CD4-positive, alpha-beta T cell (primary cell): ENCODE measurements at places on chromosomes 16 and 17.
A peak's percentile ranks its signal among the peaks of the same experiment; 100 is the strongest.

GRCh38 chr16:381012-381788, 578 bp downstream of the PGAP6 start:
- H3K27ac ChIP-seq = peak overlapping the region; percentile 64
- peak overlapping the region; percentile 73 for H3K4me3 ChIP-seq
- H3K4me1 ChIP-seq = peaks cover 53% of the 10 kb centered on the region
- no peak for DNase-seq
- H3K36me3 ChIP-seq = peaks cover 15% of the 10 kb centered on the region

- H3K4me3 ChIP-seq = no peak overlapping the region
- DNase-seq = no peak
- H3K36me3 ChIP-seq = no peaks in the 10 kb centered on the region
- no peaks in the 10 kb centered on the region for H3K4me1 ChIP-seq
- no peaks in the 10 kb centered on the region for H3K27me3 ChIP-seq
Observed at GRCh38 chr16:78309763-78310162, 210.3 kb downstream of the WWOX start.

- no peak overlapping the region for H3K4me3 ChIP-seq
- H3K27ac ChIP-seq = no peak overlapping the region
- H3K36me3 ChIP-seq = no peaks in the 10 kb centered on the region
- no peaks in the 10 kb centered on the region for H3K27me3 ChIP-seq
- H3K4me1 ChIP-seq = peaks cover 34% of the 10 kb centered on the region
Observed at GRCh38 chr16:20905576-20905975, 5.0 kb downstream of the LYRM1 start.

- peaks cover 10% of the 10 kb centered on the region for H3K27me3 ChIP-seq
- H3K27ac ChIP-seq = no peak overlapping the region
- H3K36me3 ChIP-seq = no peaks in the 10 kb centered on the region
- H3K4me1 ChIP-seq = peaks cover 45% of the 10 kb centered on the region
- peak; percentile 94 for DNase-seq
- H3K4me3 ChIP-seq = peak overlapping the region; percentile 71
Observed at GRCh38 chr16:31476303-31477219, 4.6 kb downstream of the TGFB1I1 start.

- peaks cover 3% of the 10 kb centered on the region for H3K27me3 ChIP-seq
- no peak for DNase-seq
- no peak overlapping the region for H3K4me3 ChIP-seq
- H3K36me3 ChIP-seq = no peaks in the 10 kb centered on the region
Observed at GRCh38 chr16:86848821-86849220, 270.5 kb downstream of the FOXL1 start.

DNA sequence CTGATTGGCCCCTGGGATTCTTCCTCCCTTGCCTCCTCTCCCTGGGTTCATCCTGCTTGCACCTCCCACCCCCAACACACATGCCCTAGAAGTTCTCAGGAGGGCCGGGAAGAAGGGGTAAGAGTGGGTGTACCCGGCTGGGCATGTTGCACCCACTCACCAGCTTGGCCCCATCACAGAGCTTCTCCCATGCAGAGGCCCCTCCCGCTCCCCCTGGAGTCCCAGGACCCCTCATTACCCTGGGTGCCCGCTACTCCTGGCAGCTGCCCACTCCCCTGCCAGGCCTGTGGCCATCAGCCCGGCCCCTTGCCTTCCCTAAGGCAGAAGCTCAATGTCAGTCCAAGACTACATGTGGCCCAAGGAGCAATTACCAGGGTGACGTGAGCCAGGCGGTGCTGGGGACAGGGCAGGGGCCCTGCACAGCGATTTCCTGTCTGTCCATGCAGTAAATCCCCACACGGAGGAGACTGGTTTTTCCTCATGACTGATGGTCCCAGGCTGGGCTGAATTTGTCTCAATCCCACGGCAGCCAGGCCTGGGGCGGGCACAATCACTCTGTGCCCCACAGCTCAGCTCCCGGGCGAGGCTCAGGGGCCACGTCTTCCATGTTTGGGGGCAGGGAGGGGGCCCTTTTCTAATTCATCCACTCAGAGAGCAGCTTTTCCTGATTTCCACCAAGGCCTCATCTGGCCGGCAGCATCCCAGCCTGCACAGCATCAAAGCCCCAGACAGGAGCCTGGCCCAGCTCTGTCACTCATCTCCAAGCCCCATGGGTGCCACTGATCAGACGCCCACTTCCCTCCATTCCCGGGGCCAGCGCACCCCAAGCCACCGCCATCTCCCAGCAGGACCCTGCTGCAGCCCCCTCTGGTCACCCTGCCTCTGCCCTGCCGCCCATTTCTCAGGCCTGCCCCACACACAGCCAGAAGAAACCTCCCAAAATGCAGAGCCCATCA, 234.7 kb downstream of the KATNIP start:
- no peaks in the 10 kb centered on the region for H3K27me3 ChIP-seq
- DNase-seq = no peak
- no peak overlapping the region for H3K27ac ChIP-seq
- H3K36me3 ChIP-seq = no peaks in the 10 kb centered on the region

- H3K36me3 ChIP-seq = no peaks in the 10 kb centered on the region
- H3K4me1 ChIP-seq = peaks cover 8% of the 10 kb centered on the region
- peak within 1 kb of the TSS; percentile 27 for H3K4me3 ChIP-seq
- DNase-seq = peak; percentile 27
- H3K27ac ChIP-seq = no peak within 1 kb of the TSS
- peaks cover 5% of the 10 kb centered on the region for H3K27me3 ChIP-seq
Observed at GRCh38 chr16:22161999-22162655, at the start of gene SDR42E2. TSS of gene SDR42E2 (plus strand) at chr16:22162506. CDS start at chr16:22165583, 3,077 bp downstream.

GRCh38 chr16:56022818-56023217, 147.6 kb upstream of the CES5A start:
- no peaks in the 10 kb centered on the region for H3K36me3 ChIP-seq
- H3K27me3 ChIP-seq = no peaks in the 10 kb centered on the region
- H3K4me1 ChIP-seq = no peaks in the 10 kb centered on the region
- no peak for DNase-seq
- no peak overlapping the region for H3K4me3 ChIP-seq

- H3K27me3 ChIP-seq = no peaks in the 10 kb centered on the region
- H3K4me3 ChIP-seq = no peak overlapping the region
- H3K27ac ChIP-seq = no peak overlapping the region
- no peaks in the 10 kb centered on the region for H3K4me1 ChIP-seq
Observed at GRCh38 chr17:12047681-12048376, 27.2 kb downstream of the MAP2K4 start.

DNA sequence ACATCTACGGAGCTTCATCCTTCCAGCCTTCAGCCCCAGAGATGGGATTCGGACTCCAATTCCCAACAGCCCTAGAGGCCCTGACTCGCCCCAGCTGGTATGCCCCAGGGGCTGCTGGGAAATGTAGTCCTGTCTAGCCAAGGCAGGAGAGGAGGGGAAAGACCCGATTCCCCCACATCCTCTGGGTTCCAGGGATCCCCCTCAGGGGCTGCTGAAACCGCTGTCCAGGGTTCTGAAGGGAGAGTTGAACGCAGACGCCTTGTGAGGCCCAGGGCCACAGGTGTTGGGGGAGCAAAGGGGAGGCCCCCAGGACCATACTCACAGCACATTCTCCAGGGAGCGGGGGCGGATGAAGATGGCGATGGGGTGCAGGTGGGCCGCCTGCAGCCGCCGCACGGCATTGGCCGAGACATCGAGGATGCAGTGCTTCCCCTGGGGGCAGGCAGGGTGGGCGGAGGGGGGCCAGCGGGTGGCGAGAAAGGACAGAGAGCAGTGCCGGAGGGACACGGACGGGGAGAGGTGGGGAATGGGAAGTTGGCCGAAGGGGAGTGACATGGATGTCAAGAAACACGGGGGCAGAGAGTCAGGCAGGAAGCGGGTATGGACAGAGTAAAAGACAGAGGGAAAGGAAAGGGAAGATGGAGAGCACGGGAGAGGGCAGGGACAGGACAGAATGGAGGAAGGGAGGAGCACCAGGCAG, 12.6 kb upstream of the ASGR1 start:
- no peak for DNase-seq
- peaks cover 3% of the 10 kb centered on the region for H3K36me3 ChIP-seq
- H3K27me3 ChIP-seq = no peaks in the 10 kb centered on the region
- no peak overlapping the region for H3K27ac ChIP-seq

DNA sequence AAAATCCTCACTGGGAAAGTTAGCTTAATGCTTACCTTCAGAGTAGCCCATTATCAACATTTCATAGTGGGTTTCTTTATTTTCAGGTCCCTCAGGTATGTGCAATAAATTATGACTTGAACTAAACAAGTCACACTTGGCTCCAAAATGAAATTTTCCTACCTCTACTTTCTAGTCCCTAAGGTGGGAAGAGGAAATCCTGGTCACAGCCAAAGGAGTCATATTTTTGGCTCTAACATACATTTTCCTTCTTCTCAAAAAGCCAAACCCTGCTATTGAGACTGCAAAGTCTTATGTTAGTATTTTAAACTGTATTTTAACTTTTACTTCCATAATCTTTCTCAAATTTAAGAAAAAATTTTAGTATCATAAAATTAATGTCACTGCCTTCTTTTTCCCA, 128.9 kb downstream of the BRIP1 start:
- H3K4me1 ChIP-seq = no peaks in the 10 kb centered on the region
- H3K36me3 ChIP-seq = no peaks in the 10 kb centered on the region
- no peak for DNase-seq

- H3K27ac ChIP-seq = no peak overlapping the region
- H3K4me1 ChIP-seq = peaks cover 9% of the 10 kb centered on the region
- no peaks in the 10 kb centered on the region for H3K27me3 ChIP-seq
- DNase-seq = peak; percentile 33
- H3K36me3 ChIP-seq = no peaks in the 10 kb centered on the region
Observed at GRCh38 chr16:14354561-14355351, 275.3 kb downstream of the PARN start.
